HFFc6 (cell line): ENCODE measurements at places on chromosomes 3 and 15.

DNA sequence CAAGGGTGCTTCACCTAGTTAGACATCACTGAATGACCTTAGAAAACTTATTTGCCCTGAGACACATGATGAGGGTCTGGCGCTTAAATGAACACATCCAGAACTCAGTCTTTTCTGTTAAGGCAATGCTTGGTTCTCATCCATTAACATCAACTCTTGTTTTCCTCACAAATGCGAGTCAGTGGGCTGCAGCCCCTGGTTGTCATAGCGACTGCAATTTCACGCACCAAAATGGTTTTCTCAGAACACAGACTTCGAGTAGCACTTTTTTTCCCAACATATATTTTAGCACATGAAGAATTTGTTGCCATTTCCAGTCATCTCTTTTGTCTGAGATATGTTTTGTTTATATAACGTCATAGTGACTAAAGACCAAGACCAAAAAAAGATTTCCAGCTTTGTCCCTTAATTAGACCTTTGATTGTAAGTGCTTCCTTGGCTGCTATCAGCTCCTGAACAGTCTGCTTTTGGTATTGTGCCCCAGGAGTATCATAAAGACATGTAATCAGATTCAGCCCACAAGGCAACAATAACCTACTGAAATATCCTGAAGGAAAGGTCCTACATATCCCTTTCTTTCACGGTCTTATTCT is 68.5 kb downstream of the GPR176 start:
- peak; percentile 32 for DNase-seq

- DNase-seq, result no peak
Measured at GRCh38 chr3:64647825-64648224, 40.0 kb downstream of the ADAMTS9 start.

GRCh38 chr15:24678485-24678884 is 2.9 kb downstream of the NPAP1 start:
- DNase-seq, result no peak

DNA sequence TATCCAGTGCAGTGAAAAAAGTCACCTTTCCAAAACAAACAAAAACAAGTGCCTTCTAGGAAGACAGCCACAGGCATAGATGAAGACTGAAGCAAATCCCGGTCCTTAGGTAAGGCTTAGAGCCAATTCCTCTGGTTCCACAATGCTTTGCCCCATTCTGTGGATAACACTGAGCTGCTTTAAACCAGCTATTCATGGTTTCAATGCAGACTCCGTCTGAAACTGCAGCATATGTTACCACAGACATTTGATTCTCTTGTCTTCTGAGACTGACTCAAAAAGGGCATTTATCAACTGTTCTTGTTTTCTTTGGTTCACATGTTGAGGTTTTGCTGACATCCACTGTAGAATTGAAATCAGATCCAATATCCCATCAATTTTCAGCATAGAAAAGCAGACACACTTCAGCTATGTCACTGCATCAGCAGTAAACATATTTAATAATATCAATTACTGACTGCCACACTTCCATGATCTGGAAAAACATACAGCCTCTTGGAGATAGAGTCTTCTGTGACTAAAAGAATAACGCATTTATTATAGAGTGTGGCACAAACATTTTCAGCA is 659.3 kb downstream of the ROBO2 start:
- DNase-seq, result no peak

- no peak for DNase-seq
Measured at GRCh38 chr15:83733206-83733605, 79.3 kb downstream of the ADAMTSL3 start.

GRCh38 chr3:31522152-31522551 is 10.6 kb upstream of the STT3B start:
- DNase-seq, result no peak

- DNase-seq, result no peak
Measured at GRCh38 chr3:121604759-121605158, 11.6 kb downstream of the FBXO40 start.

DNA sequence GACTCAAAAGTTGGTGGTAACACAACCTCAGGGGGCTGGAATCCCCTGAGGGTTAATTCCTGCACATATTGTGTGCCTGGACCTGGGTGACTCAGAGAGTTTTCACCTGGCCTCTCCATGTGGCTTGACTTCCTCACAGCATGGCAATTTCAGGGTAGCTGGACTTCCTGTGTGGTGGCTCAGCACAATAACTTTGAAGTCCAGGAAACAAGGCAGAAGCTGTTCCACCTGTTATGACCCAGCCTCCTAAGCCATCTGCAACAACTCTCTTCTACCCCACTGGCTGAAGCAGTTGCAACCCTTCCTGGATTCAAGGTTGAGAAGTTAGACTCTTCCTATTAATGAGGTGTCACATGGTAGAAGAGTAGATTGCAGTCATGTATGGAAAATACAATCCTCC is 58.4 kb downstream of the EDEM1 start:
- no peak for DNase-seq

GRCh38 chr15:31556494-31557150 is 230.0 kb downstream of the KLF13 start:
- DNase-seq, result no peak

DNA sequence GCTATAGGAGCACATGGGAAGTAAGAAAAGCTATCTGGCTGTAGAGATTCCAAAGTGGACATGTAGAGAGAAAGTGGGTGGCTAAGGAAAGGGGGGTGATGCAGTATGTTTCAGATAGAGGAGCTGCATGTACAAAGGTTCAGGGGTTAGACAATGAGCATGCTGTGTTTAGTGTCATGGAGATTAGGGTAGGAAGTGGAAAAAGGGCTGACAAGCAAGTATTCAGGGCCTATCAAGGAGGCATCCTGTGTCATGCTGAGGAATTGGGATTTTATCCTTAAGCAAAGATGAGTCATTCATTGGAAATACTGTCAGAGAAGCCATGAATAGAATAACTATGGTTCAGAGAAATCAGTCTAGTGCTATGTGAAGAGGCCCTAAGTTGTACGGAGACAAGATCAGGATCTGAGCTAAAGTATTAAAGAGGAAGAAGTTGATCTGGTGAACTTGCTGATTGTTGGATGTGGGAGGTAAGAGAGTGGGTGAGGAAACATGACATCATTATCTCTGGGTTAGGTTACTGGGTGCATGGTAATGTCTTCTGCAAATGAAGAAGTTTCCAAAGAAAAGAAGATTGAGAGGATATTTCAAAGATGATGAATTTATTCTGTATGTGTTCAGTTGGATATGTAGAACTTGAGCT is 176.7 kb upstream of the GOLIM4 start:
- DNase-seq, result no peak

- no peak for DNase-seq
Measured at GRCh38 chr3:167091226-167091625, 288.9 kb downstream of the ZBBX start.

DNA sequence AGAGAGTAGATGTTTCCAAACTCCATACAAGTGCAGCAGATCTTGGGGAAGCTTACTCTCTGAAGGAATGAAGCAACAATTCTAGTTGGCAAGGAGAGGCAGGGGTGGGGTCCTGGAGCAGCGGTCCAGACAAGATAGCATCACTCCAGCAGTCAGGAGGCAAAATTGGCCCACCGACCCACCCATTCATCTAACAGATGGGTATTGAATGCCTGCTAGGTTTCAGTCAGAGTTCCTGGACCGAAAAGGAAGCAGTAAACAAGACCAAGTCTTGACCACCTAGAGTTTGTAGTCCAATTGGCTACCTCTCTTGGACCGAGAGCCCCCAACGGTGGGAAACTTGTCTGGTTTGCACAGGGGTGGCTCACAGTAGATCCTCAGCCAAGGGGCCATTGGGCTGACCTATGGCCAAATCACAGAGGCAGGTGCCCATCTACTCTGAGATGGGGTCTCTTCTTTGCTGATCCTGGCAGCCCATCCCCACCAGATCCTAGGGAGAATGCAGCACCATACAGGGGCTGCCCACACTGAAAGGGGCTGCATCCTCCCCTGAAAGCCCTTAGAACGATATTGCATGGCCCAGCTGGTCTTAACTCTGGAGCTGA is 74.3 kb downstream of the CORO2B start:
- no peak for DNase-seq

DNA sequence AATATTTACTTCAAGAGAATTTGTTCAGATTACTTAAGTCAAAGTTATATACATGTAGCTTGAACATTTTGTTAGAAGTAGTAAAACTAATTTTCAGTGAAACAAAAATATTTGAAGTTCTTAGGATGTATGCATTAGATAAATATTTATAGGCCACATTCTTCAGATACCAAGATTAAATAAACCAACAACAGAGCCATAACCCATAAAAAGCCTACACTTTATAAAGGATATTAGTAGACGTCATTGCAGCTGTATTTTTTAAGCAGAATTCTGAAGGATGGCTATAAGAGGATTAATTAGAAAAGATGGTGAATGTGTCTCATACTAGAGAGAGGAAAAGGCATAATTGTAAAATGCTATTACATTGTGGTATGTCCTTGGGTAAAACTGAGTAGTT is 449.7 kb upstream of the ALCAM start:
- DNase-seq, result no peak

DNA sequence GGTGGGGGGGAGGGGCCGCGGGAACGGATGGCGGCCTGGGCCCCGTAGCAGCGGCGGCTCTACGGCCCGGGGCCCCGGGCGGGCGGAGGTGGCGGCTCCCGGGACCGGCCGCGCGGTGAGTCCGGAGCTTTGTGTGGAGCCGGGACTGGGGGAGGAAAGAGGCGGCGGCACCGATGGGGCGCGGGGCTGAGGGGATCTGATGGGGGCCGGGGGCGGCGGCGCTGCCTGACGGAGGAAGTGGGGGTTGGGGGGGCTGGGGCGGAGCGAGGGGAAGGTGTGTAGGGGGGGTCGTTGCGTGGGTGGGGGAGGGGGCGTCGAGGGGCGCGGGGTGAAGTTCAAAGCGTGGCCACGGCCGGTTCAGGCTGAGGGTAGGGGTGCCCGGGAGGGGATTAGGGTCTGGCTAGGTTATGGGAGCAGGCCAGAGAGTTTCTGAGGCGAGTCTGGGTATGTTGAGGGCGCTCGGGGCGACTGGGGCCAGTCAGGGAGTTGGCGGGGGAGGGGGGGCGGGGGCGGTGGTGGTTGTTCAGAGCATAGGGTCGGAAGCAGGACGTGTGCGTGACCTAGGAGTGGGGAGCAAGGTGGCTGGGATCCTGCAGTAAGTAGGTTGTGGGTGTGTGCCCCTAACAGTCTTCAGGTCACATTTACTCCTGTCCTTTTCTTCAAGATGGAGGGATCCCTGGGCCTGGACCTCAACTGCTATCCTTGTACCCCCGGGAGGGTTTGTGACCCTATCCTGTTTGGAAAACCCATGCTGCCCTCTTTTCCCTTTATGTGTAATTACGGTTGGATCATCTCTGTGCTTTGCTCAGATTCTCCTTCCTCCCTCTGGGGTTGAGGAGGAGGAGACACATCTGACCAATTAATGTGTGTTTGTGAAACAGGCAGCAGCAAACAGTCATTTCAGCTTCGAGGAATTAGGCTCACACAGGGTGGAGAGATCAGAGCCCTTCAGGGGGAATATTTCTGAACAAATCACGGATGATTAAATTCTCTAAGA is 644 bp downstream of the ZNF609 start:
- DNase-seq, result peak; percentile 85

GRCh38 chr15:41870689-41871081 is 23.2 kb downstream of the SPTBN5 start:
- DNase-seq, result peak; percentile 87

DNA sequence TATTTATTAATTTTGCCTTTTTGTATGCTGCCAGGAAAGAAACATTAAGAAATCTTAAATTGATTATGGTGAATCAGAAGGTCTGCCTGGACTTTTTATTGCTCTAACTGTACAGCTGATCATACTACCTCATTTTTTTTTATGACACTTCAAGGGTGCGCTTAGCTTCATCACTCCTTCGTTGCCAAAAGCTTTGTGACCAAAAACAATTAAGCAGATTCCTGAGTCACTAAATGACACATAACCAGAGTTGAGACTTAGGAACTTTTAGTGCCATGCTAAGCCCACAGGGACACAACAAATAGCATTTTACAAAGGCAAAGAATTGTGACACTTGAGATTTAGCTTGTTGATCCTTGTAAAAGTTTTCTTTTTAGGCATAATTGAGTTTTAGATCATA is 4.9 kb downstream of the ADIPOQ start:
- no peak for DNase-seq

GRCh38 chr3:155053756-155054155 is 26.4 kb upstream of the MME start:
- DNase-seq, result no peak

DNA sequence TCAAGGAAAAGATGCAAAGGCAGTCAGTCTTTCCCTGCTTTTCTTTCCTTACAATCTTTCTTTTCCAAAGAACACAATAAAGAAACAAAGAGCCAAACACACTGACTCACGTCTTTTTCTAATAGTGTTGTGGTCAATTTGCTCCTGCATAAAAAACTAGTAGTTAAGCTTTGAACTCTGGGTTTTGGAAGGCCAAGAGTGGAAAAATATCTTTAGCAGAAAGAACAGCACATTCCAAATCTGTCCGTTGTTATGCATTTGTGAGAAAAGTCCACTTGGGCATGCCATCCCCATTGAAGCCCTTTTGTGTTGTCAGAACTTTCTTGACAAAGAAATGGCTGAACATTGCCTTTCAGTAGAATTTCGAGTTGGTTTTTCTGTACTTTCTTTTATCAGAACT is 18.2 kb downstream of the COL8A1 start:
- peak; percentile 7 for DNase-seq

DNA sequence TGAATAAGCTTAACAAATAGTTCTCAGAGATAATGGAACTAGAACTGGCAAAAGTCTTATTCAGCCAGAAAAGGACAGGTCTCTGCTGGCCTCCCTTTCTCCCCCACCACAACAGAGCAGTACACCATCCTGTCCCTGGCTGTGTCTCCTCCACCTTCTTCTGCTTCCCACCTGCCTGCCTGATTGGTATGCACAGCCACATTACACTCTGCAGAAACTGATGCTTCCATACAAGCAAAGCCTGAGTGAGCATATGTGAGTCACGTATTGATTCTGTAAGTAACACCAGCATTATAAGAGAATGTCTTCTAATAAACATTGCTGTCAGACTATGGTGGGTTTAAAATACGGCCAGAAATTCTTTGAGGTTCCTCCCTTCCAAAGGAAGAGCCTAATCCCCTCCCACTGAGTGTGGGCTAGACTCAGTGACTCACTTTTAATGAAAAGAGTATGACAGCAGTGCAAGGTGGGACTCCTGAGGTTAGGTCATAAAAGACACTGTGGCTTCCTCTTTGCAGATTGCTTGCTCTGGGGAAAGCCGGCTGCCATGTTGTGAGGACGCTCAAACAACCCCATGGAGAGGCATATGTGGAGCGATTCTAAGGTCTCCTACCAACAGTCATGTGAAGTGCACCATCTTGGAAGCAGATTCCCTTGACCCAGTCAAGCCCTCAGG is 44.4 kb downstream of the ANXA2 start:
- peak; percentile 72 for DNase-seq
